ENCODE measurements at places on chromosomes 5 and 9.

DNA sequence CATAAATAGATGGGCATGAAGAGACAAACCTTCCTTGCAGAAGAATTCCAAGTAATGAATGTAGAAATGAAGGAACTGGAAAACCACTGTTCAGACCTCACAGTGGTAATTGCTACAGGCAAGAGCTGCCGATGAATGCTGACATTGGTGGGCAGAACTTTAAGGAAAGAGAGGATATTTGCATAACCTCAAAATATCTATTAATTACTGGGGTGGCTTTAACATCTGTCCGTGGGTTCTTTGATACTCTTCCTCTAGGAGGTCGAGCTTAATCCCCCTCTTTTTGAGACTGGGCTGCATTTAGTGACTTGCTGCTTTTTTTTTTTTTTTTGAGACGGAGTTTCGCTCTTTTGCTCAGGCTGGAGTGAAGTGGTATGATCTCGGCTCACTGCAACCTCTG lies 34.7 kb downstream of the LAMC3 start:
- DNase-seq = no peak

DNA sequence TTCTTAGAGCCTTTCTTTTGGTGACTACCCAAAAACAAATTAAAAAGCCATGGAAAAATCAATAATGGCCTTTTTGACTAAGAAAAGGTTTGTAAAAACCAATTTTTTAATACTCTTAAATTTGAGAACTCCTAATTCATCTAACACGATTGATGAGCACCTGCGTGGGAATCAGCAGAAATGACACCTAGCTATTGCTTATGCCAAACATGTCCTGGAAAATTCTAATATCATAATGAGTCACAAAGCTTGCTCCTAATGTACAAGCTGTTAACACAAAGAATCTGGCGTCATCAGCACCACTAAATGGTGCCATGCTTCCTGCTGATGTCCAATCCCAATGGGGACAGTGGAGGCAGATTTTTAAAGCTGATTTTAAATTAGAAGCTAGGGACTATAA lies 146.2 kb upstream of the LRRTM2 start:
- no peak for DNase-seq

GRCh38 chr9:12539580-12539975 lies 153.6 kb upstream of the TYRP1 start:
- no peak for DNase-seq

GRCh38 chr5:37222181-37222580 lies 27.0 kb downstream of the CPLANE1 start:
- DNase-seq = no peak

- DNase-seq = peak; percentile 69
Observed at GRCh38 chr5:132473019-132473531, 17.5 kb downstream of the IRF1 start.

DNA sequence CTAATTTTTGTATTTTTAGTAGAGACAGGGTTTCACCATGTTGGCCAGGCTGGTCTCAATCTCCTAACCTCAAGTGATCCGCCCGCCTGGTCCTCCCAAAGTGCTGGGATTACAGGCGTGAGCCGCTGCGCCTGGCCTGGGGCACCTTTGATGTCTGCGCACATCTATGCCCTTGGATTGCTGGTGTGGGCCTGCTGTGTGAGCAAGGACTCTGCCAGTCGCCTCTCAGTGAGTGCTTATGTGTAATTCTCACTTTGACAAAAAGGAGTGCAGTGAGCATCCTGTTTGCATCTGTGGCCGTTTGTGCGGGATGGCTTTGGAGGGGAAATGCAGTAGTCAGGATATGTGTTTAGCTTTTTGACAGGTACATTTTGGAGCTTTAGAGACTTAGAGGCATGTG lies 9.4 kb downstream of the WDR5 start:
- DNase-seq = no peak

GRCh38 chr9:113570749-113571711 lies 107.5 kb downstream of the RGS3 start:
- no peak for DNase-seq

DNA sequence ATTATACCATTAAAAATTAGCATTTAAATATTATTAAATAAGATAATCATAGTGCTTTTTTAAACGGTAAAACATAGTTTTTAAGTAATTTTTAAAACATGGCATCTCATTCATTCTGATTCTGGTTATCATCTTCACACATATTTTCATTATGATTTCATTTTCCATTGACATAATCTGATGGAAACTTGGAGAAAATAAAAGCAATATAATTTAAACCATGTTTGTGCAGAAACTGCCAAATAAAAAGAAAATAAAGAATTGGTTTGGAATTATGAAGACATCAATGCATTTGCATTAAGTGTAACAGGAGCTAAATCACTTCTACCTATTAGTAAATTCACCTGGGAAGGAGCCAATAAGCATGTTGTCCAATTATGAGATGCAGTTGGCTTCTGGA lies 490.1 kb upstream of the CD180 start:
- no peak for DNase-seq

- DNase-seq = no peak
Observed at GRCh38 chr9:37290366-37290939, 132.0 kb upstream of the GRHPR start.

- DNase-seq = no peak
Observed at GRCh38 chr9:88447431-88447830, 59.2 kb downstream of the SPIN1 start.

DNA sequence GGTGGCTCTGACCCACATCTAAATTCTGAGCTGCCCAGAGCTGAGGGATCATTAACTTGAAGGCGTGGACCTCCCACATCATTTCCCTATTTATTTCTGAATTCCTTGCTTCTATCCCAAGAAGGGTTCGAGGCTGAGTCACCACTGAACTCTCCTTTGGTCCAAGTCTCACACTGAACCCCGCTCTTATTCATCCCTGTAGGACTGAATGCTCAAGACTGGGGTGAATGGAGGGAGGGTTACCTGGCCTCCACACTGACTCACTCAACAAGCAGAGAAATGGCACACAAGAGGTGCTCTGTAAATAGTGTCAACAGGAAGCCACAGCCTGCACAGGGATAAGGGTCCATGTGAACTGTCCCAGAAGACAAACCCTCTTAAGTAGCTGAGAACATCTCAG lies 79.1 kb upstream of the FSTL4 start:
- no peak for DNase-seq

DNA sequence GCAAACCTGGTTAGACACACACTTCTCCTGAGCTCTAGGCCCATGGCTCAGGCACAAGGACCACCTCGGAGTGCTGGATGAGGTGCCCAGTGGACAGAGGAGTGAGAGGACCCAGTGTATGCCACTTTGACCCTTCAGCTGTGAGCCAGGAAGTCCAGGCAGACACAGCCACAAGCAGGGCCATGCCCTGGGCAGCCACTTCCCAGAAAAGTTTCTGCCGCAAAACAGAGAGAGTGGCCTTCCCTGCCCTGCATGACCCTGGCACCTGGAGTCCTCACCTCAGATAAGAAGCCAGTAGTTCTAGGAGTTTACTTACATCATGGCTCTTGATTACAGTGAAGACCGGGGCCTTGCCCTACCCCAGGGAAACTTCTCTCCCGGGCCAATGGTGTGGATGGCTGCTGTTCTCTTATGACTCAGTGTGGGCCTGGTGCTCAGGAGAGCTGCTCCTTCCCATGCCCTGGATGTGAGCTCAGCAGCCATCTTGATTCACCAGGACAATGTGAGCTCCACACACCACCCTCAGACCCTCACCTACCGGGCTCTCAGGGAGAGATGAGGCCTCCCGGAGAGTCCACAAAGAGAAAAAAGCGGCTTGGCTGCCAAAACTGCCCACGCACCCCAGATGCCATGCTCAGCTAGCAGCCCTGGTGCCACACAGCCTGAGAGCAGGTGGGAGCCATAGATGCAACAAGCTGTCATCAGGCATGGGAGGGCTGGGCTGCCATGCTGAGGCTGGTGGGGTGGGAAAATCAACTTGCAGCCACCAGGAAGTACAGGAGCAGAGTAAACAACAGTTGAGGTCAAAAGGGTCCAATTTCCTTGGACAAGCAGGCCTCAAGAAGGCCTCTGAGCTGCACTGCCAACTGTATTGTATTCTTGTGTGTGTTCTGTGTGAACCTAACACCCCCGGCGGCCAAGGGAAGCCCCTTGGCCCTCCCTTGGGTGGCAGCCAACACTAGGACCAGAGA lies 11.7 kb upstream of the IRF1 start:
- DNase-seq = no peak

- no peak for DNase-seq
Observed at GRCh38 chr9:125431741-125432271, 170.2 kb downstream of the GAPVD1 start.

- DNase-seq = no peak
Observed at GRCh38 chr5:96372726-96373380, 60.2 kb downstream of the PCSK1 start.

GRCh38 chr5:40521108-40521785 lies 158.5 kb upstream of the PTGER4 start:
- DNase-seq = no peak

GRCh38 chr5:52378237-52378636 lies 409.5 kb upstream of the ITGA1 start:
- no peak for DNase-seq

DNA sequence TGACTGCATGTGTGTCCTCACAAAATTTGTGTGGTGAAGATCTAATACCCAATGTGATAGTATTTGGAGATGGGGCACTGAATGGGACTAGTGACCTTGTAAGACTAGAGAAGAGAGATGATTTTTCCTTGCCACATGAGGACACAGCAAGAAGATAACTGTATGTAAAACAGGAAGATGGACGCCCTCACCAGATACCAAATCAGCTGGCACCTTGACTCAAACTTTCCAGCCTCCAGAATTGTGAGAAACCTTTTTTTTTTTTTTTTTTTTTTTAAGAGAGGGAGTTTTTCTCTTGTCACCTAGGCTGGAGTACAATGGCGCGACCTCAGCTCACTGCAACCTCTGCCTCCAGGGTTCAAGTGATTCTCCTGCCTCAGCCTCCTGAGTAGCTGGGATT lies 40.3 kb downstream of the UBTD2 start:
- DNase-seq = no peak

- no peak for DNase-seq
Observed at GRCh38 chr9:74643303-74643923, 146.3 kb downstream of the RORB start.

DNA sequence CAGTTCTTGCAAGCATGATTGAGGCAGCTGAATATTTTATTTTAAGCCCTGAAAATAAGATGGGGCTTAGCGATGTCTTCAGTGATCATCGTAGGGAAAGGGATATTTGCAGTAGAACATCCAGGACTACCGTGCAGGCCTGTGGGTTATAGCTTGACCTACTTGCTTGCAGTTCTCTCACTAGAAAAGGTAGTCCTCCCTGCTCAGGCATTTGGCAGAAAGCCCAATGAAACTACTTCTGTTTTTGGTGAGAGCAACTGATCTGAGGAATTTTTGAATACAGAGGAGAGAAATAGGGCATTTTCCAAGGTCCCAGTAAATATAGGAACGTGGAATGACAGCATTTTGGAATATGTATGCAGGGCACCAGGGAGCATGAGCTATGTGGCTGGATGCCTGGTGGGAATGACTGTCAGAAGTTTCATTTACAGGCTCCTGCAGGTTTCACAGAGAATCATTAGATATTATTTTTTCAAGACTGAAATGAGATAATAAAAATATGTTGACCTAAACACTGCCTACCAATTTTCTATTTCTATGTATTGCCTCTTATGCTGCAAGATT lies 417.9 kb upstream of the ACTBL2 start:
- no peak for DNase-seq

- DNase-seq = no peak
Observed at GRCh38 chr9:14031810-14032209, 282.1 kb downstream of the NFIB start.

GRCh38 chr9:83449983-83450382 lies 88.2 kb downstream of the FRMD3 start:
- DNase-seq = no peak

DNA sequence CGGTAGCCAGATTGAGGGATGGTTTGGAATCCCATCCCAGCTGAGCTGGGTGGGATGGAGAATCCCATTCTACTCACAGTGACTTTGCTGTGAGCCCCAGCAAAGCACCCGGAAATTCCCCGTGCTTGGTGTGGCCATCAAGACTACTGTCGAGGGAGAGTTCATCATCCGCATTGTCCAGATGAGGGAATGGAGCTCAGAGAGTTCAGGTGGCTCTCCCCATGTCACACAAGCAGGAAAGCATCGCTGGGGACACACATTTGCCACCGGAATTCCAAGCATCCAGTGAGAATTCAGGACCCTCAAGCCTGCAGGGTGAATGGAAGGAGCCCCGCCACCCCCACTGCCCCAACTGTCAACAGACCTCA lies 54.4 kb downstream of the HRH2 start:
- no peak for DNase-seq

DNA sequence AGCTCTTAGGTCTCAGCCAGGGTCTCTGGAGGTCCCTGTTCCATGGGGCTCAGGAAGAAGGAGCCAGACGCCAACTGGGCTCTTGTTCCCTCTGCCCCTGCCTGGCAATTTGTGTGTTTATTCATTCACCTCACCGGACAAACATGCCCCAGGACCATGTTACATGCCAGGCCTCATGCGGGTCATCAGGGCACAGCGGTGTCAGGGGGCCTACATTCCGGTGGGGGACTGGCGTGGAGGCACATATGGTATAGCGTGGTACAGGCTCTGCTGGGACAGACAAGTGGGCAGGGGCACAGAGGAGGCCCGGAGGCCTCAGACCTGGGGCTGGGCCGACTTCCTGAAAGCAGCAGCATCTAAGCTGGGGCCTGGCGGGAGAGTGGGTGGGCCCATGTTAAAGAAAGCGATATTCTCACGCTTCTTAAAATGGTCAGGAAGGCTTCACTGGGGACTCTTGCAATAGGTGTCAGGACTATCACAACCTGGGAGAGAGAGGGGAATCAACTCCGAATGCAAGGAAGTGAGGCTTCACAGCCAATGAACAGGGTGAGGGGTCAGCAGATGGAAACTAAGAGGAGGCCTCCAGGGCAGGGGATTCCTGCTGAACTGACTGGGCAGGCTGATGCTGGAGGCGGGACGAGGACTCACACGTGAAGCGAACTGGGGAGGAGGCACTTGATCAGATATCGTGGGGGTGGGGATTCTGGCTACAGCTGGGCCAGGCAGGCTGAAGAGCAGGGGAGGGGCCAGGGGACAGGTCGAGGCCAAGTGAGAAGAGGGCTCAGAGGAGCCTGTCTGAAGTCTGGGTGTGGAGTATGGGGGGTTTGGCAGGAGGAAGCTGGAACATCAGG lies 41.9 kb downstream of the NCS1 start:
- no peak for DNase-seq

- DNase-seq = no peak
Observed at GRCh38 chr5:160175438-160176218, 53.7 kb upstream of the FABP6 start.

DNA sequence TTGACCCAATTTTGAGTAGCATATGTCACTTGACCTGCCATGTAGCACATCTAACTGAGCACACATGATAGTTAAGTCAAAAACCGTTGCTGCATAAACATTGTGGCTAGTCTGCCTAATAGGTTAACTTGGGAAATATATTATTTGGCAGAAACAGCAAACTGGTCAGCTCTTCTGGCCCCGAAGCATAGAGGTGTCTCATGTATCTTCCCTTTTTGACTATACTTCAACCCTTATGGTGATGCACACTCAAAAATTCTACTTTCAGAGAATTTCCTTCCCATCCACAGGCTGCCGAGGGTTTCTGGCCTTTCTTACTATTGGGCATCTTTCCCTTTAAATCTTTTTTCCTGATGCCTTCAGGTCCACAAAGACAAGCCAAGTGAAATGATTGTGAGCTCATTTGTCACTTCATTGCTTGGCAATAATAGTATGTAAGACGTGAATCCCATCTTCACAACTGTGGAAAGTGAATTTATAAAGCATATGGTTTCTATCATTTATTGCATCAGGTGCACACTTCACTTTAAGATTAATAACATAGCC lies 41.2 kb downstream of the MOCS2 start:
- DNase-seq = no peak

Measured in activated T-helper 1 cell treated with anti-CD3 and anti-CD28 coated beads, Interleukin-2, amount 50 U/mL, for 16 hours (primary cell).